ENCODE measurements at places on chromosomes 4 and X.

DNA sequence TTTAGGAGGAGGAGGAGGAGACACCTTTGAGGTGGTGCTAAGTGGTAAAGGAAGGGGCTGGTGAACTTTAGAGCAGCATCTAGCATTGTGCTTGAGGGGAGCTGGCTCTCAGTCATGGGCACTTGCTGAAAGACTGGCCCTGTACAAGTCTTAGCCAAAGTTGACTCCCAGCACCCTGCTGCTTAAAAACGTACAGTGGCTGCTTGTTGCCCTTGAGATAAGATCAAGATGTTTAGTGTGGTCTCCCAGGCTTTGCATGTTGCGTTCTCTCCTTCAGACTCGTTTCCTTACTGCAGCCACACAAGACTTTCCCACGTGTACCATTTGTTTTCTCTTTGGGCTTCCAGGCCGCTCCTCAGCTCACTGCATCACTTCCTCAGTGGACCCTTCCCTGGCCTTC lies 1.8 kb downstream of the MED28 start:
- no peak overlapping the region for H3K27ac ChIP-seq
- no peaks in the 10 kb centered on the region for H3K36me3 ChIP-seq
- no peak overlapping the region for H3K4me3 ChIP-seq
- no peaks in the 10 kb centered on the region for H3K27me3 ChIP-seq

GRCh38 chr4:120304801-120305200 lies 238.2 kb upstream of the MAD2L1 start:
- no peak for DNase-seq
- no peaks in the 10 kb centered on the region for H3K27me3 ChIP-seq
- H3K4me3 ChIP-seq, result no peak overlapping the region

DNA sequence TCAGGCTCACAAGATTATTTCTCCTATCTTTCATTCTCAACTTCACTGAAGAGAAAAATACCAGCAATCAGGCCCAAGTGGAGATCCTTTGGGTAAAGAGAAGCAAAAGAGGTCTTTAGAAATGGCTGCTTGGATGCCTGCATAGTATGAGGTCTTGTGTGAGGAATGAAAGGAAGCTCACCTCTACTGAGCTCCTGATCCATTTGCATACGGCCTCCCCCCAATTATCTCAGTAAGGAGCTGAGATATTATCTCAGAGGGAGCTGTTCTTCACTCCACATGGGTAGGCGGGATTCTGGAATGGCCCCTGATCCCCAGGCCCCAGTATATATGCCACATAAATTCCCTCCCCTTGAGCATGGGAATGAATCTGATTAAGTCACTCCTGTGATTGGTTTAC lies 75.8 kb downstream of the EVC2 start:
- H3K4me3 ChIP-seq, result no peak overlapping the region
- no peaks in the 10 kb centered on the region for H3K27me3 ChIP-seq
- DNase-seq, result no peak
- no peaks in the 10 kb centered on the region for H3K36me3 ChIP-seq

DNA sequence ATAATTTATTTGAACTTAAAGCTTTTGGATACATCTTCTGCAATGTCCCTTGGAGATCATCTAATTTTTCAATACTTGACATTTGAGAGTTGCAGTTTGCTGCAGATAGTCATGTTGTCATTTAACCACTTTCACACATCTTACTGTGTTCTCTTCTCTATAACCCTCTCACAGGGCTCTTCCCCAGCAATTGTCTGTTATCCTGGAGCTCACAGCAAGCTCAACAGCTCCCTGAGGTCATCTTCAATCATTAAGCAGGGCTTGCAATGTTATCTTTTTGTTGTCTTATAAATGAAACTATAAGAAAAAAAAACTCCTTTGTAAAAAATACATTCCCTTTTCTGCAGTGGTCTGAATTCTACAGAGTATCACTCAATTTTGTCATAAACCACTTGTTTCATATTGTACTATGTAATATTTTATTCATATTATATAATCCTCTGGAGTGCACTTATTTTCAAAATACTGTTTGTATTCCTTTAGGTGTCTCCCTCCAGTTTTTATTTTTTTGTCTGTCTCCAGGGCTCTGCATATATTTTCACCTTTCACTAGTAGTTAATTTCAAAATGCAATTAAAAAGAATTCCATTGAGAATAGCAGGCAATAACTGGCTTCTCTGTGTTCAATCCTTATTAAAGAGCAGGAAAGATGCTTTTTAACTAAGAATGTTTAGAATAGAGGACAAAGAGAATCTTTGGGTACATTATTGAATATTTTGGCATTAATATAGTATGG lies 106.3 kb upstream of the ARSJ start:
- no peak for DNase-seq
- H3K27me3 ChIP-seq, result no peaks in the 10 kb centered on the region
- no peak overlapping the region for H3K27ac ChIP-seq

GRCh38 chr4:20626326-20627005 lies 73.8 kb upstream of the PACRGL start:
- no peak for DNase-seq
- no peaks in the 10 kb centered on the region for H3K36me3 ChIP-seq
- H3K27me3 ChIP-seq, result no peaks in the 10 kb centered on the region
- H3K27ac ChIP-seq, result no peak overlapping the region
- no peak overlapping the region for H3K4me3 ChIP-seq

GRCh38 chr4:148653681-148654080 lies 211.5 kb upstream of the NR3C2 start:
- no peaks in the 10 kb centered on the region for H3K27me3 ChIP-seq
- H3K4me1 ChIP-seq, result no peaks in the 10 kb centered on the region
- DNase-seq, result no peak
- H3K27ac ChIP-seq, result no peak overlapping the region
- no peaks in the 10 kb centered on the region for H3K36me3 ChIP-seq

DNA sequence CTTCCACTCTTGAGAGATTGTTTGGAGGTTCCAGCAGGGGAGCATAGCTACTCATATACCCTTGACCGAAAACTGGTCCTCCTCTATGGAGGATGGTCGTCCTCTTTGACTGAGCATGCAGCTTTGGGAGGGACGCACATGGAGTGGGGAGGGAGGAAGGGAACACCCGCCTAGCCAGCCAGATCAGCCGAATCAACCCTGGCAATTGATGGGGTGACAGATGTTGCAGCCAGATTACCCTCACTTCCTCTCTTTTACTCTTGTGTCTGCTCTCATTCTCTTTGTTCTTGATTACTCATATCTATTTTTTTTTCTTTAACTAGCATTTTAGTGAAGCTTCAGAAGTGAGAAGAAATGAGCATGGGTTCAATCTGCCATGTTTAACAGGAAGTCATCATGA lies 19.6 kb downstream of the MGST2 start:
- no peaks in the 10 kb centered on the region for H3K36me3 ChIP-seq
- no peaks in the 10 kb centered on the region for H3K27me3 ChIP-seq
- H3K27ac ChIP-seq, result no peak overlapping the region
- DNase-seq, result no peak
- no peak overlapping the region for H3K4me3 ChIP-seq

- H3K4me3 ChIP-seq, result no peak overlapping the region
- no peak for DNase-seq
- no peaks in the 10 kb centered on the region for H3K36me3 ChIP-seq
- no peak overlapping the region for H3K27ac ChIP-seq
- peaks cover 40% of the 10 kb centered on the region for H3K27me3 ChIP-seq
- no peaks in the 10 kb centered on the region for H3K4me1 ChIP-seq
These were observed 5.0 kb downstream of the SHOX start for GRCh38 chrX:635428-636090.
